ENCODE measurements at places on chromosomes 7 and 10.

- no peak for DNase-seq
Observed at GRCh38 chr10:95403700-95404461, 113.1 kb upstream of the PDLIM1 start.

DNA sequence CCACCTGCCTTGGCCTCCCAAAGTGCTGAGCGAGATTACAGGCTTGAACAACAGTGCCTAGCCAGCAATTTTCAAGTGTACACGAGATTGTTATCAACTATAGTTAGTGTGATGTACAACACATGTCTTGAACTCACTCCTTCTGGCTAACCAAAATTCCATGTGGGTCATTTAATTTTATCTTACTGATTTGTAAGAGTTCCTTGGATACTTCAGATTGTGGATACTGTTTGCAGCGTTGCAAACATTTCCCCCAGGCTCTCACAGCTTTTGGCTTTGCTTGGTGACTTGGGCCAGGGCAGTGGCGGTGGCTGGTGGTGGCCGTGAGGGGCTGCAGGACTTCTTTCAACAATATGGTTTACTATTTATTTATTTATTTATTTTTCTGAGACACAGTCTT lies 8.5 kb upstream of the TMEM270 start:
- no peak for DNase-seq

GRCh38 chr10:101071267-101071884 lies 9.6 kb downstream of the KAZALD1 start:
- DNase-seq: no peak

DNA sequence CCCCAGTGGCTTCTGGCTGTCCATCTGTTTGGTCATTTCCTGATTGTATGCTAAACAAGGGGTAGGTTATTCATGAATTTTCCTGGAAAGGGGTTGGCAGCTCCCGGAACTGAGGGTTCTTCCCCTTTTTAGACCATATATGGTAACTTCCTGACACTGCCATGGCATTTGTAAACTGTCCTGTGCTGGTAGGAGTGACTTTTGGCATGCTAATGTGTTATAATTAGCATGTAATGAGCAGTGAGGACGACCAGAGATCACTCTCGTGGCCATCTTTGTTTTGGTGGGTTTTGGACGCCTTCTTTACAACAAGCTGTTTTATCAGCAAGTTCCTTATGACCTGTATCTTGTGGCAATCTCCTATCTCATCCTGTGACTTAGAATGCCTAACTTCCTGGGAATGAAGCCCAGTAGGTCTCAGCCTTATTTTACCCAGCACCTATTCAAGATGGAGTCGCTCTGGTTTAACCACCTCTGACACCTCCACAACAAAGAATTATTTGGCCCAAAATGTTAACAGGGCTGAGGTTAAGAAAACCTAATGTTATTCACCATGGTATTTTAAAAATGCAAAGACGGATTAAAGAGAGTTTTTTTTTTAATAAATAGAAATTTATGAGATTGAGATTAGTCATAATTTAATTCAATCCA lies 2.4 kb upstream of the PTN start:
- no peak for DNase-seq

GRCh38 chr7:49839863-49840645 lies 66.6 kb downstream of the VWC2 start:
- no peak for DNase-seq

GRCh38 chr10:52400562-52400961 lies 86.5 kb downstream of the DKK1 start:
- no peak for DNase-seq

GRCh38 chr7:159102681-159103381 lies 41.8 kb downstream of the VIPR2 start:
- no peak for DNase-seq

- DNase-seq: no peak
Observed at GRCh38 chr10:7070950-7071349, 339.9 kb downstream of the SFMBT2 start.

DNA sequence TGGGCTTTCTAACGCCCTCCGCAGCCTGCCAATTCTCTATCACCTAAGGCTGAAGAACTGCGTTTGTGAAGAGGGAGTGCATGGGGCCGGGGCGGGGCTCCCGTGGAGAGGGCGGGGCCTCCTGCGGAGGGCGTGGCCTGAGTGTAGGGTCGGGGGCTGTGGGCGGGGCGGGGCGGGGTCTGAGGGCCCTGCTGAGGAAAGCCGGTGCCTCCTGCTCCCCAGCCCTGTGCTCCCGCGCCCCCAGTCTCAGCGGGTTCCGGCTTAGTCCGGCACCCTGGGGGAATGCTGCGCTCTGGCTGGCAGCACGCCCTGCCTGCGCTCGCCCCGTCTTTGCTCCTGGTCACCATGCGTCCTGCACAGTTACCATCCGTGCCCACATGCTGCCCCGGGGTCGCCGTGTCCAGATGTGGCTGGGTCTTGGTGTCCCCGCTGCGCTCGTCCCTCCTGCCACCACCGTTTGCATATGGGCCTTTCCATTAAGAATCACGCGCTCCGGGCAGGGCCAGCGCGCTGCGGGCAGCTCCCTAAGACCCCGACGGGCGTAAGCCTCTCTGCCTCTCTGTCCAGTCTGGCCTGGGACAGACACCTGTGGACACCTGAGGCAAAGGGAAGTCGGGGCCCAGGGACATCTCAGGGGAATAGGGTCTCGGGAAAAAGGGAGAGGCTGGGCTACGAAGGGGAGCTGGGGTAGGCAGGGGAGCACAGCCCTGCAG lies 144.0 kb upstream of the RET start:
- DNase-seq: no peak

DNA sequence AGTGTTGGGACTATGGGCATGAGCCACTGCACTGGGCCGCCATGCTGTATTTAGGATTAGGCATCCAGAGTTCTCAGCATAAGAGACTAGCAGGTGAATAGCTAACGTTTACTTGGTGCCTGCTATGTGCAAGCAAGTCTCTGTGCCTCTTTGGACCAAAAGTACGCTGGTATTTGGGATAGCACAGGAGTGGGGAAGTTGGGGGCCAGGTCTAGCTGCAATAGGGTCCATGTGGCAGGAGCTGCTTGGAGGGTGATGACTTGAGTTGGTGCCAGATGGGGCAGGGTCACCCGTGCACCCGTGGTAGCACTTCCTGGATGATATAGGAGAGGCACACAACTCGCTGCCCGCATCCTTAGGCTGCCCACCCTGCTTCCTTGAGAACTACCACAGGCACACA lies 22.4 kb downstream of the NACAD start:
- DNase-seq: no peak

DNA sequence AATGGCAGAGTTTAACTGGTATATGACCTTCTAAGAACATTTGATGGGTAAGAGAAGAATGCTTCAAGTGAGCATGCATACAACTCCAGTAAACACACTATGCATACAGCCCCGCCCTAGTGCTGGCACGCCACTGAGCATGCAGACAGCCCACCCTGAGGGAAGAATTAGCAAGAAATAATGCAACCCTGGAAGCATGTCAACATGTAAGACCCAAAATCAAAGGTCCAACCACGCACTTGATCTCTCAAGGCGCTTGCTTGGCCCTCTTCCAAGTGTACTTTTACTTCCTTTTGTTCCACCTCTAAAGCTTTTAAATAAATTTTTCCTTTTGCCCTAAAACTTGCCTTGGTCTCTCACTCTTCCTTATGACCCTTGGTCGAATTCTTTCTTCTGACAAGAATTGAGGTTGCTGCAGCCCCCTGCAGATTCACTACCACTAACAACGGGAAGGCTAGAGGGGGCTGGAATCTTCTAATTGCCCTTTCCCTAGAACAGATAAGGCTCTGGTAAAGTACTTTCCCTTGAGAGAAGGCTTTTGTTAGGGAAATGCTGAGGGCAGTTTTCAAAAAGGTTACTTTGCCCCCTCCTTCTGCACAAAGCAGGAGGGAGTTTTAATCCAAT lies 3.4 kb downstream of the FAM24B start:
- no peak for DNase-seq

DNA sequence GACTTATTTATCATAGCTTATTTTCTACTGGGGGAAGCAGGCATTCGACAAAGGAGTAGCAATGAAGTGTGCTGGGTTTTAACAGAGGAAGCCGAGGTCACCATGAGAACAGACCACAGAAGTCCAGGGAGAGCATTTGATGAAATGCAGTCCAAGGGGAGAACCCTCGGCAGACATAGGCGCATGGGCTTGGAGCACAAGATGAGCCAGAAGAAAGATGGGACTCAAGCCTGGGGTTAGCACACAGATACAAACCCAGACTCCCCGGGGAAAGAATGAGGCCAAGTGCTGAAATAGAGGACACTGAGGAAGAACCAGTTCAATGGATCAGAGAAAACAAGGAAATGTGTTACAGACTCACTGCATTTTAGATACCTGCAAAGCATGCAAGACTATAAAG lies 209.5 kb downstream of the FAM107B start:
- DNase-seq: no peak

DNA sequence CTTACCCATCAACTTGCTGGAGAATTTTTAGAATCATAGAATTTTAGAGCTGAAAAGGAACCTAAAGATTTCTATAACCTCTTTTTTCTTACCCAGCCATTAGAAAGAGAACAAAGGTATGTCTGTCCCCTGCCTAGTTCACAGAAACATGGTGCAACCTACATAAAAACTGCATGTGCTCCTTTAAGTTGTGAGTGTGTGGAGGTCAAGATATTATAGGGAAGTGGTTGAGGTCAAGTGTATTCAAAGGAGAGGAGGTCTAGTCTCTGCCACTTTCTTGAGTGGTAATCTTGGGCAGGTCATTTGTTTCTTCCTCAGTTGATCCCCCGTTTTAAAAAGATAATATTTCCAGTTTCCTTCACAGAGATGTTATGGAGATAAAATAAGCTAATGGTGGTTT lies 6.4 kb downstream of the UBTD1 start:
- no peak for DNase-seq

GRCh38 chr10:129491123-129491734 lies 24.2 kb downstream of the MGMT start:
- no peak for DNase-seq

- no peak for DNase-seq
Observed at GRCh38 chr10:113515601-113516000, 37.3 kb upstream of the HABP2 start.

DNA sequence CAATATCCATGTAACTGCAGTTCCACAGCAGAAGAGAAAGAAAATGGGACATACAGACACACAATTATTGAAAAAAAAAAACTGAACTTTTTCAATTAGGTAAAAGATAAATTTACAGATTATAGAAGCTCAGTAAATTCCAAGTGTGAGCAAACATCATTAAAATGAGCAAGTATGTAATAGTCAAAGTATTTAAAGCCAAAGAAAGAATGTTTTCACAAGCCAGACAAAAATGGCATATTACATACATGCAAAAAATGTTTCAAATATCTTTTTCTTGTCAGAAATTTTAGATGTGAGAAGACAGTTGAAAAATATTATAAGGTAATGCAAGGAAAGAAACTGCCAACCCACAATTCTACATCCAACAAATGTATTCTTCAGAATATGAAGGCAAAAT lies 150.2 kb upstream of the AKR1E2 start:
- DNase-seq: no peak

DNA sequence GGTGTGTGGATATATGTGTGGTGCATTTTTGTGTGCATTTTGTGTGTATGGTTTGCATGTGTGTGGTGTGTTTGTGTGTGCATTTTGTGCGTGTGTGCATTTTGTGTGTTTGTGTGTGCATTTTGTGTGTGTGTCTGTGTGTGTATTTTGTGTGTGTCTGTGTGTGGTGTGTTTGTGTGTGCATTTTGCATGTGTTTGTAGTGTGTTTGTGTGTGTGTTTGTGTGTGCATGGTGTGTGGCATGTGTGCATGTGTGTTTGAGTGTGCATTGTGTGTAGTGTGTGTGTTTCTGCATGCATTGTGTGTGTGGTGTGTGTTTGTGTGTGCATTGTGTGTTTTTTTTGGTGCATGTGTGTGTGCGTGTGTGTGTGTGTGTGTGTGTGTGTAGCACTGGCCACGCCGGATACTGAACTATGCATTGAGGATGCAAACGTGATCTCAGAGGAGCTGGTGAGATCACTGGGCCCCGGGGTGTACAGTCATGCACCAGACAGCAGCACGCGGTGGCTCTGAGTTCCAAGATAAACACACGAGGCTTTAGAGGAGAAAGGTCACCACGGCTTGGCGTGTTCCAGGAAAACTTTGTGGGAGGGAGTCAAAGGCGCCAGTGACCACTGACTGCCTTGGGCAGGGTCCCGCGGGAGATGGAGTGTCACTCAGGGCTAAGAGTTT lies 106.6 kb upstream of the SHH start:
- DNase-seq: peak; percentile 70

DNA sequence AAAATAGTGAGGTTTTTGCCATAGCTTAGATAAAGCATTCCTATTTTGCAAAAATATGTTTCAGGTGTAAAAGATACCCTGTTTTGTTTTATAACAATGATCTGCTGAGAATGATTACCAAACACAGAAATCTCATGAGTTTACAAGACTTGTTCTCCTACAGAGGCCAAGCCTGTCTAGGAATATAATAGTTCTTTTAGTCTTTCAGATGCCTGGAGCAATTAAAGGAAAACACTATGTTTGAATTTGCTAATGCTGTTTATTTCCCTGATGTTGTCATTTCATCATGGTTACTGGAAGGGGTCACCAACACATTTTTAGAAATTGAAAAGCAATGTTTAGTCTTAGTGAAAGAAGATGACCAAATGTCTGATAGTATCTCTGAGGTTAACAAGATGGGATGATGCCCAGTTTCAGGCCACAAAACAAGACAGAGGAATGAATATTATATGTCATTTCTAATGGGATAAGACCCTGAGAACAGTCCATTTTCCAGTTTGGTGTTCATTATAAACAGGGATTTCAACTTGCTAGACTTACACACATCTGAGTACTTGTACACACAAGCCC lies 559.9 kb downstream of the INHBA start:
- DNase-seq: no peak

- no peak for DNase-seq
Observed at GRCh38 chr10:50387007-50387731, 135.9 kb upstream of the ASAH2 start.

DNA sequence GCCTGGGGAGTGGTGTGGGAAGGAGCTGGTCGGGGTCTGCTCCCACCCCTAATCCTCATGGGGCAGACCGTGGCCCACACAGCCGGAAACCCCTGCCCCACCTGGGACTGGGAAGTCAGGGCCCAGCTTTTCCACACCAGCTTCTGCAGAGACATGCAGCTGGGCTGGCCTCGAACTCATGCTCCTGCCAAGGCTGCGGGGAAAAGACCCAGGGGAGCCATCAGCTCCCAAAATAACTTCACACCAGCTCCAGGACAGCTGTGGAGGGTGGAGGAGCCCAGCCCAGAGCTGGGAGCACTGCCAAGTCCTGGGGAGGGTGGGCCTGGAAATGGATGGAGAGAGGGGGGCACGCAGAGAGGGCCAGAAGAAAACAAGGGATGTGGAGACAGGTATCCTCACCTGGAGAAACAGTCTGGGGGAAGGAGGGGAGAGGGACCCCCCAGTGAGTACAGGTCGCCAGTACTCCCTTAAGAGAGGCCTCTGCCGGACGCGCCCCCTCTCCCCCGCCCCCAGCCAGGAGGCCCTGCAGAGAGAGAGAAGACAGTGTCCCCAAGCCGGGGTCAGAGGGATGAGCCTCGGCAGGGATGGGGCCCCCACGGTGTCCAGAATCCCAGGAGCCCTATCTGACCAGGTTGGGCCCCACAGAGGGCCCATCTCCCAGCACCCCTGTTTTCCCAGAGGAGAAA lies 11.5 kb upstream of the GRIFIN start:
- no peak for DNase-seq

Measured in HuH-7 (cell line).